HAP-1 (cell line): ENCODE measurements at places on chromosomes 6 and 20.

GRCh38 chr6:496649-497048 lies 105.1 kb downstream of the IRF4 start:
- DNase-seq: no peak

- DNase-seq: no peak
Measured at GRCh38 chr20:15799871-15800270, 773.4 kb downstream of the KIF16B start.

GRCh38 chr20:17890330-17890729 lies 78.3 kb downstream of the SNX5 start:
- no peak for DNase-seq

DNA sequence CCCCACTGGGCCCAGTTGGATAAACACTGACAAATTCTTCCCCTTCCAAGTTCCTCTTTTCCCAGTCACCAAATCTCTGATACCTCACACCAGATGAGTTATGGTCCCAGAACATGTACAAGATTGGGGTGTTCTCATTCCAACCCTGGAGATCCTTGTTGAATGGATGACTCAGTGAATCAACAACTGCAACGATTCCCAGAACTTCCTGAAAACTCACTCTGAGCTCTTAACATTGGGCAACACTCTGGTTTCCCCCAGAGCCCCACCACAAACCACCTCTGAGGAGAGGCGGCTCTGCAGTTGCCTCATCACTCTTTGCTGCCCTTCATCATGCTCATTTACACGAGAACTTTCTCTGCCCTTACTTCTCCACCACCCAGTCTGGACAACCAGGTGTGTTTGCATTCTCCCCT lies 115.2 kb downstream of the MRPL14 start:
- no peak for DNase-seq

DNA sequence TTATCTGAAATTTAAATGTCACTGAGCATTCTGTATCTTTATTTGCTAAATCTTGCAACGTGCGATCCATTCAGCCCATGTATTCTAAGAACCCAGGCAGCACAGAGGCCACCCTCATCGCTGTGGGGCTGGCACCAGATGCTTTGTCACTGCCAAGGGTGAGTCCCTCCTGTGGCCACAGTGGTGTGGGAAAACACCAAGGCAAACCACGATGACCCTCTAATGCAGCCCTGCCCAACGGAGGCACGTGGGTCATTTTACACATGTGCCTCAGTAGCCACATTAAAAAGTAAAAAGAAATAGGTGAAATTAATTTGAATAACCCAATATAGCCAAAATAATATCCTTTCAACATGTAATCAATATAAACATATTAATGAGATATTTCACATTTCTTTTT lies 221.7 kb downstream of the UNC5CL start:
- DNase-seq: no peak

DNA sequence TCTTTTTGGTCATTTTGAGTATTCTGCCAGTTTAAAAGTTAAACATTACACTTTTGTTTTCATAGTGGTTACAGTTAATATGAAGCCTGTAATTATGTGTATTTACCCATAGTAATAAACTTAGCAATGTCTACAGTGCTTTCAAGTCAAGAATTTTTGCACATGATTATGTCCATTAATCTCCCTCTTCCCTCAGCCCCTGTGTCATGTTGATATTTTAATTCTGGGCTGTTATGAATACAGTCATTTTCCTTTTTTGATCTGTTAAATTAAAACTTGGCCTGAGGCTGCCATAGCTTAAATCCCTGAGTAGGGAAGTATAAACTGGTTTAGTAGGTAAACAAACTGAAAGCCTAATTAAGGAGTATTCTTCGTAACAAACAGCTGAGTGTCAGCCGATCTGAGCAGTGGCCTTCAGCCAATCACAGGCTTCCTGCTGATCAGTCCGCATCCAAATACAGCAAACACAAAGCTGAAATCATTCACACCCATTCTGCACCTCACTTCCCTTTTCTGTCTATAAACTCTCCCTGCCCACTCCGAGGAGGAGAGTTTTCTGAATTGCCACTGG lies 9.5 kb upstream of the SFT2D1 start:
- peak; percentile 64 for DNase-seq

- no peak for DNase-seq
Measured at GRCh38 chr6:159062976-159063375, 18.2 kb upstream of the TAGAP start.

DNA sequence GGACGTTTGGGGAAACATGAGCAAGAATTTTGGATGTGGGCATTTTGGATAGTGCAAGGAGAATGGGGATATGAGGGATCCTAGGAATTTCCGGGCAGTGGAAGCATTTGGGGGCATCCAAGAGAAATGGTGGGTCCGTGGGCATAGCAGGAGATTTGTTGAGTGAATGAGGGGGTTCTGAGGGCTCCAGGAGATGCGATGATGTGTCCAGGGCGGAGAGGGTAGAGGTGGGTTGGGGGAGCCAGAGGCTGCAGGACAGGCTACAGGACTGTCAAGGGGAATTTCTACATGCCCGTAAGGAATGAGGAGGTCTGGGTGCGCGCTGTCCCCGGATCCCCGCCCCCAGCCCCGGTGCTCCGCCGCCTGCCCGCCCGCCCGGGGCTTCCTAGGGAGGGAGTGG lies 364 bp downstream of the FRS3 start:
- no peak for DNase-seq

GRCh38 chr6:122012578-122012977 lies 386.9 kb upstream of the HSF2 start:
- no peak for DNase-seq

DNA sequence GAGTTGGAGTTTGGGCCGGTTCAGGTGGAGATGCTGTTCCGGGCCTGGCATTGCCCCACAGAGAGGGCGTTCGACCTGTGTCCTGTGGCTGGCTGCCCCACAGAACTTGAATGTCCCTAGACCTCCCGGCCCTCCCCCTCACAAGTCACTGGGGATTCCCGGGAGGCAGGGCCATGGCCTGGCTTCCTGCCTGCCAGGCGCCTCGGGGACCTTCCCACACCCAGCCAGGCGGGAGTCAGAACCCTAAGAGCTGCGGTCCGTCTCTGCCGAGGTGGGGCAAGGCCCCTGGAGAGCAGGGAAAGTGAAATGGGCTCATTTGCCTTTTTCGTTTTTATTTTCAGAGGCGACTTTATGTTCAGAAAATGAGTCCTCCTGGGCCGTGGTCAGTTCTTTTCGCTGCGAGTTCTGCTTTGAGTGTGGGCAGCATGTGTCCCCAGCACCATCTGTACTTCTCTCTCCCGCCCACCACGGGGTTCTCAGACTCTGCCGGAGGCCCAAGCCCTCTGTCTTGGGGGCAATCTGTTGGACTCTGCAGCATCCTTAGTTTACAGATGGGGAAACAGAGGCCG lies 8.5 kb downstream of the RBM38 start:
- no peak for DNase-seq

GRCh38 chr6:132304891-132305305 lies 96.4 kb downstream of the MOXD1 start:
- DNase-seq: no peak

DNA sequence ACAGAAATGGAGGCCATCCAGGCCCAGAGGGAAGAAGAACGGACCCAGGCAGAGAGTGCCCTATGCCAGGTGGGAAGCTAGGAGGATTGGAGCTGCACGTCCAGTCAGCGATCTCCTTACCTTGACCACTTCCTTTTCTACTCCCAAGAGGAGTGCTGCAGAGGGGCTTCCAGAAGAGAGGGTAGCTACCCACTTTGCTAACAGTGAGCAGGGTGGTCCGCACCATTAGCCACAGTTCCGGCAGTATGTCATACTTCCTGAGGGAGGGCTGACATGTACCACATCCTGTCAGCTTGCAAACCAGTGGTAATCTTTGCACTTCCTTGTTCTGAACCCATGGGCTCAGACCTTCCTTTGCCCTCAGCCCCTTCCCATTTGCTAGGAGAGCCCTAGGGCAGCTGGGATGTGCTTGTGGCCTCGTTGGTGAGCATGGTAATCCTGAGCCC lies 35.4 kb downstream of the CEP250 start:
- DNase-seq: no peak

DNA sequence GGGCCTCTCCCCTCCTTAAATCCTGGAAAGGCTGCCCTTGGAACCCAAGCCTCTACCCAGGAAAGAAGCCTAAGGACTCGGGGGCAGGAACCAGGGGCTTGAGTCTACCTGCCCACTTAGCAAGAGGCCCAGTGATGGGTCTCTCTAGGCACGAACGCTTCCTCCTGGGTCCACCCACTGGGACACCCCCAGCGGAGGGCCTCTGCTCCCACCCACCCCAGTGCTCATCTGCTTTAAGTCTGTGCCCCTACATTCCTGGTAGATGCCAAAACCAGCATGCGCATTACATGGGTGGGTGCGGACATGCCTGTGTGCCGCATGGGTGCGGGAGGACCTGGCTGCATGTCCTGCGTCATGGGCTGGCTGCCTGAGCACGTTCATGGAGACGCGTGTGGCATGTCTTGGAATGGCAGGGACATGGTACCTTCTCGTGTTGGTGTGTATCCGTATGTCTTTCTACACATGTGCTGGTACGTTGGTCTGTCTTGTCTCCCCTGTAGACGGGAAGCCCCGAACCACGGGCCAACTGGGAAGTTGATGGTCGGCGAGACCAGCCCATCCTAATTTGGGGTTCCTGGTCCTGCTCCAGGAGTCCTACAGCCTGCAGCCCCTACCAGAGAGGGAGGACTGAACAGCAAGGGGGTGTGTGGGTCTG lies 29.3 kb downstream of the SNPH start:
- DNase-seq: no peak

DNA sequence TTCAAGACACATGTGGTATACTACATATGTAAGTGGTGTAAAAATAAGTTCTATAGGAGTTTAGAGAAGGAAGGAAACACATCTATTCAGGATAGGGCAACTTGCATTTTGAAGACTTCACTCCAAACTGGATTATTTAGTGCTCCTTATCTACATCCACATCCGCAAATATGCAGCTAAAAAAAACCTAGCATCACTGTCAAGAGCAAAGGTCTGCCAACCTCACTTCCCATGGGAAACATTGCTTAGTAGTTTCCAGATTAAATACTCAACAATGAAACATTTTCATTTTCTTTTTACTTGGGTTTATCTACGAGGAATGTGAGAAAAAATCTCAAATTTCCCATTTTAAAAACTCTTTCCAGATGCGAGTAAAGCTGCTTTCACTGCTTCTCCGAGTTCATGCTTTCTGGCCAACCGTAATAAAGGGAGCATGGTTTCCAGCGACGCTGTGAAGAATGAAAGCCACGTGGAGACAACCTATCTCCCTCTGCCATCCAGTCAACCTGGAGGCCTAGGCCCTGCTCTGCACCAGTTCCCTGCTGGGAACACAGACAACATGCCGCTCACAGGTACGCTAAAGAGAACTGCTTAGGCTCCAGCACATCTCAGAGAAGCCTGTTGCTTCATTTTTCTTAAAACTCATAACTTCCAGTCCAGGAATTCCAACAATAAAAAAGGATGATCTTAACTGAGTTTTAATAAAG lies 48.2 kb downstream of the RFX6 start:
- DNase-seq: no peak

GRCh38 chr20:57567471-57568079 lies 6.7 kb downstream of the PCK1 start:
- no peak for DNase-seq
